ENCODE measurements at places on chromosomes 6 and 20. TPM values are rescaled to one million over a fixed set of nuclear protein-coding genes. Genes with fewer than 3 reads are reported as not detected.

DNA sequence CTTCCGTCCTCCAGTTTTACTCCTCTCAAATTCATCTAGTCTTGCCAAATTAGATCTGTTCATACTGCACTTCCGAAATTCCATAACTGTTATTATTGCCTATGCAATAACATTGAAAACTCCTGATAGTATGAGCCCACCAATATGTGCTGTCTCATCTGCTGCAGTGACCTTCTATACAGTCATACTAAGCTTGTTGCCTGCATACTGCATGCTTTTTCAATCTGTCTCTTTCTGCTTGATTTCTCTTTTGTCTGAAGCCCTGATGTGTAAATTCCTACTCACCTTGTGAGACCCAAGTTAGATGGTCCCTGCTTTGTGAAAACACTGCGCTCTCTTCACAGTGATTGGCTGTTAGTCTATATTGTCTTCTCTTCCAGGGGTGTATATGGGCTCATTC lies 1.1 kb downstream of the TBP start:
- no peak for DNase-seq

DNA sequence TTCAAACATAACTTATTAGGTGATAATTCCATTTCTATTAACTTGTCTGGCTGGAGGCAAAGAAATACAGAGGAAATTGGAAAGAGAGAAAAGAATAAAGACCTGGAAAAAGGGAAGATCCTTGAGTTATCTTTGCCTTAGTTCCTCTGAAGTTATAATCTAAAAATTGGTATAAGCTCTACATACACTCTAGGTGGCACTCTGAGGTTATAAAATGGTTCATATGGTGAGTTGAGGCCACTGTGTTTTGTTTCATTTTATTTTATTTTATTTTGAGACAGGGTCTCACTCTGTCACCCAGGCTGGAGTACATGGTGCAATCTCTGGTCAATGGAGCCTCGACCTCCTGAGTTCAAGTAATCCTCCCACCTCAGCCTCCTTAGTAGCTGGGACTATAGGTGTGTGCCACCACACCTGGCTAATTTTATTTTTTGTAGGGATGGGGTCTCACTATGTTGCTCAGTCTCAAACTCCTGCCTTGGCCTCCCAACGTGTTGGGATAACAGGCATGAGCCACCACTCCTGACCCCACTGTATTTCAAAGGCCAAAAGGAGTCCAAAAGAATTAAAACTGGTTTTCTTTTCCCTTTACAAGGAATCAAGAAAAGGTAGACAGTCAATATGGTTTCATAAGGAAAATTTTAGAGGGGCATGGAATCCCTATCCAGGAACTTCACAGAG lies 19.4 kb downstream of the GPX6 start:
- DNase-seq = no peak

DNA sequence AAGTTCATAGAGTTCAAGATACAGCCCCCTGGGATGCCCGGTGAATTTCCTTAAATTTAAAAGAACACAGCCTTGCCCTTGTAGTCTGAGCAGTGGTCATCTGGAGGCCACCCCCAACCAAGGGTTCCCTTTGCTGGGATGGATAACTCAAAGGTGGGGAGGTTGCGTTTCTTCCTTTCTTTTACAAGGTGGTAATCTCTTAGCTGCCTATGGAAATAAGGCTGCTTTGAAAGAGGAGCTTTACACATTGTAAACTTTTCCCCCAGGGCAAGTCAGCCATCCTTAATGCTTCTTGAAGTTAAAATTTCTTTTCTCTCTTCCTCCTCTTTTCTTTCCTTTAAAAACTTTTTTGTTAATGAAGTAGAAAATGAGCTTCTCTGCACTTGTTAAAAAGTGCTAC lies 71.2 kb upstream of the PRDM1 start:
- DNase-seq = no peak

DNA sequence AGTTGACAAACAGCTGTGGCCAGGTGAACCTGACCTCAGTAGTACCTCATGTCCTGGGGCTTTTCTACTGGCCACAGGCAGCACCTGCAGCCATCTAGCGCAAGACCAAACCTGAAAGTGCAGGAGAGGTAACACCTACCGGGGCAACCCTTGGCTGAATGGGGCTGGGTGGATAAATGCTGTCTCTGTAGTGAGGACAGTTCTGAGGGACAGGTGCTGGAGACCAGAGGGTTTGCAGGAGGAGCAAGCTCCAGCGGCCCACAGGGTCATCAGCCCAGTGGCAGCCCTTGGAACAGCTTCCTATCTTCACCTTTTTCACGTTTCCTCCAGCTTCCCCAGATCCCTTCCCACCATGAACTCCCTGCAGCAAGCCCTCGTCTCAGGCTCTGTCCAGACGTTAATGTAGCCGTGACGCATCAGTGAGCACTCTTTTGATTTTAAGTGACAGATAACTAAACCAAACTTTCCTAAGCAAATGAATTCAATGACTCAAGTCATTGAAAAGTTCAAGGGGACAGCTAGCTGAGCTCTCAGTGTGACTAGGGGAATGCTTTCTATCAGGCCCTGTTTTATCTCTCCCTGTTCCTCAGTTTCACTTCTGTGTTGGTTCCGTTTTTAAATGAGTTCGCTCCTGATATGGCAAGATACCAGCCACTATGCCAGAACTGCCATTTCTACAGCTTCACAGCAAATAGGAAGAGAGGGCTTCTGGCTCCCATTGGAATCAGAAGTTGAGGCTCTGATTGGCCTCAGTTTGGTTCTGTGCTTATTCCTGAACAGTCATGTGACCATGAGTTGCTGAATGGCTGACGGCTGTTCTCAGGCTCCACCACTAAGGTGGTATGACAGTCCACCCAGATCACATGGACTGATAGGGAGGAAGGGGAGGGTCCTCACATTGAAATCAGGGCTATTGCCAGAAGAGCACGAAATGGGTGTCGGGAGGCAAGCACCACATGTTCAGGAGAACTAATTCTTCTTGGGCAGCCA lies 12.1 kb upstream of the PFDN4 start:
- DNase-seq = no peak

GRCh38 chr6:157832250-157832967 lies 9.4 kb downstream of the SNX9 start:
- DNase-seq = no peak

DNA sequence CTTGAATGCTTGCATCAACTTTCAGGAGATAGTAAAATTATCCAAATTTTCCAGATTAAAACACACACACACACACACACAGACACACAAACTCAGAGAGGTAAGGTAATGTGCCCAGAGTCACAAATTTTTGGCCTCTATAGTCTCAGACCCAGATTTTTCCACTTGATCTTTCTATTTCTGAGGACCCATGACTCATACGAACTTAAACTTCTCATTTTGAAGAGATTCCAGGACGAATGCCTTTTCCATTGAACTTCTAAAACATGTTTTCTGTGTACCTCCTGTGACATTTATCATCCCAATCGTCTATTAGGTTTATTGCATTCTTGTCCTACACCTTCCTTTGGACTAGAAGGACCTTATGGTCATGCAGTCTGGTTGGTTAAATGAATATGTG lies 172.9 kb upstream of the COL21A1 start:
- DNase-seq = no peak

DNA sequence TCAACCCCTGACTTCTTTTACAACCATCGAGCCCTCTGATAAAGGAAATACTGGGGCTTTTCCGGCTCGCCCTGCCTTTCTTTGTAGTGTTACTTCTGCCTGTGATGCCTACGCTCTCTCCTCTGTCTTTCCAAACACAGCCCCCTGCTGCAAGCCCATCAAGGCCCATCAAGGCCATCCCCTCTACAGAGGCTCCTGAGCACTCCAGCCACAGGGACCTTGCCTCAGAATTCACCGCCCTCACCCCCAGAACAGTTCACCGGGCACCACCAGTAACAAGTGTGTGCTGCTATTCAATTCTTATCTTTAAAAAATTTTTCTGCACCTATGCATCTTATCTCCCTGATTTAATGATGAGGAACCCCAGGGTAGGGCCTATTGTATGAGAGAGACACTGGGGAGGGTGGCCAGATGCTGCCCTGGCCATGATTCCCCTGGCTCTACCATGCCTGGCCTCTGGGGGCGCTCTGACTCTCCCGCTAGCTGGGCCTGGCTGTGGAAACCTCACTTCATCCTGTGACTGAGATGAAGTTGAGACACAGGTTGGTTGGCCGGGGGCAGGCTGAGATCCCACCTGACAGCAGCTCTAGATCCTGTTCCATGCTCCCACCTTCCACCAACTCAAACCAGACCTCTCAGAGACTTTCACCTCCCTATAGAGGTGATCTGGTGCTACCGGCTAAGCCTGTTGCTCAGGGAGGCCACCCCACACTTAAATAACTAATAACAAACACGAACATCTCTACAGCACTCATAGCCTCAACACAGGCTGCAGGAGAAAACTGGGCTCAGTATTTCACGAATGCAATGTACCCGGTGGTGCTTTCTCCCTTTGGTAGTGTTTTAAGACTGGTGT lies 19.2 kb upstream of the GLP1R start:
- no peak for DNase-seq

DNA sequence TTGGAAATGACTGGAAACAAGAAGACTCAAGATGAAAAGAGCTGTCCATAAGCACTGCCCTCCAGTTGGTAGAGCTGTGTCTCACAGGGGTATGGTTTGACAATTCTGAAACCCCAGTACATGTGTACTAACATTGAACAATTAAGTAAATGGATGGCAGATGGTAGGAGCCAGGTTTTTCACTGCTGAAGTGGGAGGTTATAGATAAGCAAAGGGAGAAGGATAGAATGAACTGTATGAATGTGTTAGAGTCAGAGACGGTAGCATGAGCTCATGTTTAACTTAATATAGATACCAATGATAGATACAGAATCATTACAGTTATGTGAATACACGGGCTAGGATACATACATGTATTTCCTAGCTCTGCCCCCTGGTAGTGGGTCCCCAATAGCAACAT lies 95.0 kb upstream of the SIRPA start:
- DNase-seq = no peak

DNA sequence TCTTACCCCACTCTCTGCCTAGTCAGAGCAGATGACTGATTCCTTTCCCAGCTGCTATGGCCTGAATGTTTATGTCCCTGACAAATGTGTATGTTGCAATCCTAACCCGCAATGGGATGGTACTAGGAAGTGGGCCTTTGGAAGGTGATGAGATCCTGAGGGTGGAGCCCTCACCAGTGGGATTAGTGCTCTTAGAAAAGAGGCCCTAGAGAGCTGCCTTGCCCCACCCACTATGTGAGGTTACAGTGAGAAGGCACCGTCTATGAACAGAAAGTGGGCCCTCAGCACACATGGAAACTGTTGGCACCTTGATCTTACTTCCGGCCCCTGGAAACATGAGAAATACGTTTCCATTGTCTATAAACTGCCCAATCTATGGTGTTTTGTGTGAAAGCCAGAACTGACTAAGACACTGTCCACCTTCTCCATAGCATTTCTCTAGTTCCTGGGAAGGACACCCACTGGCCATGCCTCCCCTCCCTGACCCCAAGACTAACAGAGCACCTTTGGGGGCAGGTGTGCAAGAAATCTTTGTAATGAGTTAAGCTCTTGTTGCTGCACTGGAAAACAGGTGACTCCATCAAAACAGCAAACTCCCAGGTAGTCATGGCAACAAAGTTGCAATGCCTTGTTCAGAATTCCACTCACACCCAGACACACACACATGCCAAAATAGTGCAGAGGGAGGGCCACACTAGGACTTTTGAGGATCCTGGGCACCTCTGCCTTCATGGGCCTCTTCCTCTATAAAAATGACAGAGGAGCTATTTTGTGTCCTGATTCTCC lies 16.2 kb downstream of the GABRR2 start:
- DNase-seq = no peak

DNA sequence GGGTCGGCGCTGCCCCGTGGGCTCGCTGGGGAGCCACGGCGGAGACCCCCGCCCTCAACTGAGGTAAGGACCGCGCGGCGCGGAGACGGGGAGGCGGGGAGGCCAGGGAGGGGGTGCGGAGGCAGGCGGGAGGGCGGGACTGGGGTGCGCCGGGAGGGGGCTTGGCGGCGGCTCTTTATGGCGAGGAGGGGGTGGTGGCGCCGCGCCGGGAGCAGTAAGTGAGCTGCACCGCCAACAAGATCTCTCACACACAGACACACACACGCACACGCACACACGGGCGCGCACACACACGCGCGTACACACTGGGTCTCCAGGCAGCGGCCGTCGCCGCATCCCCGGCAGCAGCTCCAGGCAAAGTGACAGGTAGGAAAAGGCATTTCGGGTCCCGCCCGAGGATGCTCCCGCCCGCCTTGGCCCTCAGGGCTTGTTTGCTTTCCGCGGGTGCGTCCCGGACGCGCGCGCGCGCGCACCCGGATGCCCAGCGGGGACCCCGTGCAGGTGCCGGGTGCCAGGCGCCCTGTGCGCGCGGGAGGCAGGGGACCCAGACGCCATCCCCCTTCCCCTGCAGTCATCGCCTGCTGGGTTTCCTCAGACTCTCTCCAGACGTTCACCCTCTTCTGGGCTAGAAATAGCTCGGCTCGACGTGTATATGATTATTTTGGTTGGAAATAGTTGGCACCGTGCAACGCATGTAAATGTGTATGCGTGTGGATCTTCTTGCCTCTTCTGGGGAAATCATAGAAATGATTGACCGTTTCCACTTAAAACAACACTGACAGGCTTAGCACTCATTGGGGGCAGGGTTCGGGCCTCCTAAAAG lies at the start of gene PLCB4:
PLCB4 (plus strand) TSS at position 247 of the 823 bp plus-strand sequence. CDS start 238,728 bp downstream, outside the sequence.
- peak; percentile 32 for DNase-seq

- DNase-seq = no peak
These were observed 83.5 kb downstream of the NDUFAF5 start for GRCh38 chr20:13868331-13868730.

GRCh38 chr6:167426651-167427050 lies 101.8 kb downstream of the TTLL2 start:
- no peak for DNase-seq

DNA sequence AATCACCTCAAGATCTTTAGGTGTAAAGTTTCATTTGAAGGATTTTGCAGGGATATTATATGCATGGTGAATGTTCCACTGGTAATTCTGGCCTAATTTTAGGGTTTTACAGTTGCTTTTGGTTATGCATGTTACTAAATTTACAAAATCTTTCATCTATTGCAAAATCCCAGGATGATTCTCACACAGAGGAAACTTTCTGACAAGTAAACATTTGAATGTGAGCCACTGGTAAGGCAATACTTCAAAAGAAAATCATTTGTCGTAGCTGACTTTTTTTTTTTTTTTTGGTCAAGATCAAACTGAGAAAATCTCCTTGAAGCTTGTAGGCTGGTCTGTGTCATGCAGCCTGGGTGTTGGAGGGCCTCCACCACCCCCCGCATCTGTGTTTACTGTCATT lies 141.9 kb upstream of the EXOC2 start:
- no peak for DNase-seq

Gene MEA1
- 91.9 TPM for polyA plus RNA-seq

Gene KCNK16
- polyA plus RNA-seq = not detected

Gene ADNP
- 119 TPM for polyA plus RNA-seq

Gene MYL9
- polyA plus RNA-seq = 266 TPM

Gene SLC13A3
- polyA plus RNA-seq = 19.8 TPM

Measured in left renal pelvis (tissue), 4 donors.